Activated CD4-positive, CD25-positive, alpha-beta regulatory T cell treated with anti-CD3 and anti-CD28 coated beads, Interleukin-2, amount 50 U/mL, for 72 hours (primary cell): ENCODE measurements at places on chromosomes 6 and 20.

DNA sequence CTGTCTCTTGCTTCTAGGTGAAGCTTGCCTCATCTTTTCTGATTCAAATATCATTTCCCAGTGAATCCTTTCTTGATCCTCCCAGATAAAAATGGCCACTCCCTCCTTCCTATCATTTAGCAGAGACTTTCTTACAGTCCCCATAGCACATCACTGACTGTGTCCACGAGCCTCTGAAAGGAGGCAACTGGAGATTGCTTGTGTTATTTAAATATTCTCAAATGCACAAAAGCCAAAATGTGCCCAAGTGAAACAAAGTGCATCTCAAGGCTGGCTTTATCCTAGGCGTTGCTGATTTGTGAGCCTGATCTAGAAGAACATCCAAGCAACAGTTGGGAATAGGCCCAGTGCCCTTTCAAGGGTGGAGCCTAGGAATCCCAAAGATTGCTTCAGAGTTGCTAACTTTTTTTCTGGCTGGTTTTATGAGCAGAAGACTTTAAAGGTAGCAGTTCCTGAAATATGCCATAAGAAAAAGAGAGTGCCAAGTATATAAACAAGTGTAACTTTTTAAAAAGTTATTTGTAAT, 393.6 kb downstream of the CD83 start:
- DNase-seq, result no peak

- DNase-seq, result no peak
Measured at GRCh38 chr20:59678951-59679350, 74.6 kb downstream of the PHACTR3 start.

DNA sequence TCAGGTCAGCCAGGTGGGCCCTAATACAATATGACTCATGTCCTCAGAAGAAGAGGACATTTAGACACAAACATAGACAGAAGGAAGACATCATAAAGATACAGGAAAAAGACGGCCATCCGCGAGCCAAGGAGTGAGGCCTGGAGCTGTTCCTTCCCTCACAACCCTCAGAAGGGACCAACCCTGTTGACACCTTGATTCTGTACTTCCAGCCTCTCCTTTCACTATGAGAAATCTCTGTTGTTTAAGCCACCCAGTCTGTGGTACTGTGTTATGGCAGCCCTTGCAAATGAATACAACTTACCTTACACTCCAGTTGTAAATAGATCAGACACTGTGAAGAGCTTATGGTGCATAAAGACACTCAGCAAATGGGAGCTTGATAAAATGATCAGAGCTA, 199.7 kb downstream of the SAMD5 start:
- DNase-seq, result no peak

DNA sequence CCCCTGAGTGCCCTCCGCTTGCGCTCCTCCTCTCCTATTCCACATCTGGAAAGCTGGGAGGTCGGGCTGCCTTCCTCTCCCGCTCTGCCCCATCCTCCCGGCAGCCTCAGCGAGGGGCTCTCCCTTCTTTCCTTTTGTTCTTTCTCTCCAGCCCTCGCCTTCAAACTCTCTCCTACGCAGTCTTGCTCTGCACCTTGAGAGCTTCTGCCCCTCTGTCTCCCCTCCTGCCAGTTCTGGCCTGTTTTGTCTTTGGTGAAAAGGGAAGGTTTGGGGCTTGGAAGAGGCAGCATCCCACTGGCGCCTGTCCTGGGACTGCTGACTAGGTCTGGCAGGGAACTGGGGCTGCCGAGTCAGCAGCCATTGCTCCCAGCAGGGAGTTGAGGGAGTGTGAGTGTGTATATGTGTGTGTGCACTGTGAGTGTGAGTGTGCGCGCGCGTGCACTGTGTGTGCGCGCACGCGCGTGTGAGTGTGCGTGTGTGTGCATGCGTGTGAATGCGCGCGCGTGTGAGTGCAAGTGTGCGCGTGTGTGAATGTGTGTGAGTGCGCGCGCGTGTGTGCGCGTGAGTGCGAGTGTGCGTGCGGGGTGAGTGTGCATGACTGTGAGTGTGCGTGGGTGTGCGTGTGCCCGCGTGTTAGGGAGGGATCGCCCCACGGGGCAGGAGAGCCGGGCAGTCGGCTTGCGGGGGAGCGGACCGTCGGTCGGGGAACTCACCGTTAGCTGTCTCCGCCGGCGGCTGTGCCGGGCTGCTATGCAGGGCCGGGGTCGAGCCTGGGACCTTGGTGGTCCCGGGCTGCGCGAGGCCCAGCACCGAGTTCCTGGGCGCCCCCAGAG, 523 bp downstream of the CPXM1 start:
- no peak for DNase-seq

GRCh38 chr6:5712349-5713215, 294.1 kb downstream of the NRN1 start:
- no peak for DNase-seq

- DNase-seq, result no peak
Measured at GRCh38 chr6:1418471-1419191, 29.3 kb downstream of the FOXF2 start.

GRCh38 chr6:40956936-40957335, 82.1 kb downstream of the UNC5CL start:
- DNase-seq, result no peak

DNA sequence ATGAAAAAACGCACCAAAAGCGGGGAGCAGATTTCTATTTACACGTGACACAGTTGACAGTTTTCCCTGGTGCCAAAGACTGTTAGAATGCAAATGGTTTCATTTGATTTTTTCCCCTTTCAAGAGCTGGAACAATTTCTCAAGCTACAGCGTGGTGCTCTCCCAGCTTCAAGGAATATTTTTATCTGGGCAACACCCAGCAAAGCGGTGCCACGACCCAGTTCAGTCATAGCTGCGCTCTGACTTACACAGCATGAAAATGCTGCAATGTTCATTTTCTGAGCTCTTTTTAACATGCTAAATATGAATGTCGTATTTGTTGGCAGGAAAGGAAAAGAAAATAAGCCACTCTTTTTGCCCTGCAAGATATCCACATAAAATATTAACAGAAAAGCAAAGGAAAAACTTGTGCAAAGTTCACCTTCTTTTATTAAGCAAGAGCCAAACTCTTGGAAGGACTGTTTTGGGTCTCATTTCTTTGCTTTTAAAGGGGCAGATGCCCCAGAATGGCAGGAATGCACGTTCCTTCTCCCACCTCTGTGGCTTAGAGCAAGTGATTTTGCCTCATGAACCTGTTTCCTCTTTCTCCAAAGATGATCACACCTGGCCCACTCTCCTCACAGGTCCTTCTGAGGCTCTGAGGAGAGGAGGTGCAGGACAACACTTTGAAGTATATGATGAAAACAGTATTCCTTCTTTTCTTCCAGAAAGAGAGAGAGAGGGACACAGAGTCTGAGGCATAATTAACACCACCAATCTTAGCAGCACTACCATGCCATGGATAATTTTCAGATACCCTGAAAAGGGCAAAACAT, 47.0 kb downstream of the TTI1 start:
- no peak for DNase-seq

GRCh38 chr20:18039063-18039462, 18.7 kb downstream of the OVOL2 start:
- DNase-seq, result no peak

DNA sequence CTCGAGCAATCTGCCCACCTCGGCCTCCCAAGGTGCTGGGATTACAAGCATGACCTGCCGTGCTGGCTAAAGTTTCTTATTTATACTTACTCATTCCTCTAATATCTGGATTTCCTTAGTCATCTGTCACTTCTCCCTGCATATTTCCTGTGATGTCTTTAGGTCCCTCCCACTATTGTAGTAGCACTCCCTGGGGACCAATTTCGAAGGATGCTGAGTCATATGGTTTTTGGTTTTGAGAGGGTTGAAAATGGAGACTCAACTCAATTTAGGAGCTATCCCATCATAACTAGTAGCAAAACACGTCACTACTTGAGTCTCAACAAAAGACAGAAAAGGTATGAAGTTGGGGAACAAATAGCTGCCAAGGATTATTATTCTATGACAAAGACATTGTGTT, 20.2 kb downstream of the MCUR1 start:
- no peak for DNase-seq
